GF-D8 (cell line): ENCODE measurements at places on chromosomes 2 and 18.

- DNase-seq, result no peak
These were observed 10.2 kb upstream of the TTC32 start for GRCh38 chr2:19911808-19912509.

- no peak for DNase-seq
These were observed 690.5 kb downstream of the ARHGAP15 start for GRCh38 chr2:143819764-143820163.

DNA sequence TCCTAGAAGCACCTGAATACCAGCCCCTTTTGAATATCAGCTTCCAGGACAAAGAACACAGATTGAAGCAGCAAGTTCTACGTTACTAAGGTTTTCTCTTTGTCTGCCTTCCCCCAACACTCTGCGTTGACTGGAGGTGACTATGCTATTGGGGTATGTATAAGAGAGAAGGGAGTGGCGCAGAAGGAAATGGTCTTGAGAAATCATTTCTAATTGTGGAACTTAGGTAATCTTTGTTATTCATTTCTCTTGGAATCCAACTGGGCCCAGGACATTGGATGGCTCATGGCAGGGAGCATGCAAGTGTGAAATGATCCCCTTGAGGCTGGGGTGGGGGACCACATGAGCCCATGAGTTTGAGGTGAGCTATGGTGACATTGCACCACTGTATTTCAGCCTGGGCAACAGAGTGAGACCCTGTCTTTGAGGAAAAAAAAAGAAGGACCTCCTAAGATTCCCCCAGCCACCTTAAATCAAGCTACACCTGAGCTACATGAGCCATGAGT lies 29.7 kb downstream of the XDH start:
- DNase-seq, result no peak

DNA sequence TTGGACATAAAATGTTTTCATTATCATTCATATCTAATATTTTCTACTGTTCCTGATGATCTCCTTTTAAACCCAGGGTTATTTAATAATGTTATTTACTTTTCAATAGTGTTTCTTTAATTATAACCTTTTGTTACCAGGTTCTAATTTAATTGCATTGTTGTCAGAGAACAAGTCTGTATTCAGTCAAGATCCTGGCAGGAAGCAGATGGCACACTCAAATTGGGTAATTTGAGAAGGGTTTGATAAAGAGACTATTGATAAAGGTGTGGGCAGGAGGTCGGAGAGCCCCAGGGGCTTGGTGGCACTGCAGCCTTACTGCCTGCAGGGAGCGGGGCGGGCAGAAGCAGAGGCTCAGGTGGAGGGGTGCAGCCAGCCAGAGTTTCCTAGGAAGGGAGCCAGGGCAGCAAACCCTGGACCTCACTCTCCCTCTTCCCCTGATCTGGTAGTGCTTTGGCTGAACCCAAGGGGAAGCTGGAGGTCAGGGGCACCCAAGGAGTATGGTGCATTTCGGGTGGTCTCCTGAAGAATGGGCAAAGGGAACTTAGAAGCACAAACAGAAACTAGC lies 2.3 kb upstream of the KIF1A start:
- DNase-seq, result no peak

- peak; percentile 34 for DNase-seq
These were observed 62.2 kb upstream of the PMAIP1 start for GRCh38 chr18:59837586-59837985.

DNA sequence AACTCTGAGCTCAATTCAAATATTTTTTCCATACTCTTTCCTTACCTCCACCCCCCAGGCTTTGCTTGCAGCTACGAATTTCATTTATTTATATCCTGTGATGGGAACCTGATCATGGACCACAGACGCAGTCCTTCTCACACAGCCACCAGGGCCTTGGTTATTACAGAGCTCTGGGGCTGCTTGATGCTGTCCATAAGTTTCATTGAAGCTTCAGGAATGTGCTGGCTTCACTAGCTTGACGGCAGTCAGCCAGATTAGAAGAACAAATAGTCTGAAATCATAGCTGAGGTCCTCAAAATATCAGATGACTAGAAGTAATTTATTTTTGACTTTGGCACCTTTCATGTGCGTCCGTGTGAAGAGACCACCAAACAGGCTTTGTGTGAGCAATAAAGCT lies 104.9 kb downstream of the VWA3B start:
- DNase-seq, result no peak

GRCh38 chr2:122939796-122940195 lies 1085.3 kb upstream of the CNTNAP5 start:
- DNase-seq, result no peak

DNA sequence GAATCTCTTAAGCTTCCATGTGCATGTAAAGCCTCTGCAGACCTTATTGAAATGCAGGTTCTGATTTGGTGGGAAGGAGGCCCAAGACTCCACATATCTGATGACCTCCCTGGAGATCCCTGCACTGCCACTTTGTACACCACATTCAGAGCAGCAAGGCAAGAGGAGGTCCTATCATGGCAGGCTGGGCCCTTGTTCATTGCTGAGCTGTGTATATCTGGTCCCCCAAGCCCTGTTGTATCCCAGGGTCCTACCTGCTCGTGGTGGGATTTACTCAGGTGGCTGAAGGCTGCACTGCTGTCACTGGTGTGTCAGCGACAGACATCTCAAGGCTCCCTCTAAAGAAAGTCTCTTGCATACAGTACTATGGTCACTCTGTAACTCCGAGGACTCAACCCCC lies 114.2 kb downstream of the ST6GAL2 start:
- DNase-seq, result no peak

GRCh38 chr2:158719403-158719802 lies 75.7 kb upstream of the DAPL1 start:
- DNase-seq, result no peak

DNA sequence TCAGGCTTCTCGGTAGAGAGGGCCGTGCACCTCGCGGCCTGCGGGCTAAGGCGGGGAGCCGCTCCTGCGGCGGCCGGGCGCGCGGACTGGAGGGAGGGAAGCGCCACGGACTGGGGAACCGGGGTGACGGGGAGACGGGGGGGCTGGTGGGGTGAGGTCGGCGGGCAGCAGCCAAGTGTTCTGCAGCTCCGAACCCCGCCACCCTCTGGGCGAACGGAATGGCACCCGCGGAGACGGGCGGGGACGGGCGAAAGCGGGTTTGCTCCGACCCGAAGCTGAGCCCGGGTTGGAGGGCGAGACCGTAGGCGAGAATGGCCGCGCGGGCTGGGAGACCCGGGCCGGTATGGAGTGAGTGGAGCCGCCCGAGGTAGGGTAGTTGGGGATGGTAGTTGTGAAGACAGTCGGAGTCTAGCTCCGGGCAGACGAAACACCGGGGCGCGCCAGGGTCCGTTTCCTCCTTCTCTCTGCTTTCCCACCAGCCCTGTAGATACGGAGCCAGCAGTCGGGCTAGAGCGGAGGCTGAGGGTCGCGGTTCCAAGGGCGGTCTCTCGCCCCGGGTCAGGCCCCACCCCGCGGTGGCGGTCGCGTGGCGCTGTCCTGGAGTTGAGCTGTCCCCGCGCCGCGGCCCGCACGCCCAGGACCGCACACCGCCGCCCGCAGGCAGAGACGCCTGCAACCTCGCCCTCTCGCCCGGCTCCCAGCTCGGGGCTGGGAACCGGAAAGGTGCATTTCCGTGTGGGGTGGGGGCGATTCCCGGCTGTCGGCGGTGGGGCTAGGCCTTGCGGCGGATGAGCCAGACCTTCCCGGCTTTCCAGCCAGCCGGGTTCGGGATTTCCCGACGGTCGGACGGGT lies 160.3 kb upstream of the SIX2 start:
- DNase-seq, result no peak

- DNase-seq, result no peak
These were observed 7.4 kb downstream of the LCT start for GRCh38 chr2:135829378-135830135.

GRCh38 chr2:121960251-121960650 lies 204.8 kb downstream of the TSN start:
- no peak for DNase-seq

DNA sequence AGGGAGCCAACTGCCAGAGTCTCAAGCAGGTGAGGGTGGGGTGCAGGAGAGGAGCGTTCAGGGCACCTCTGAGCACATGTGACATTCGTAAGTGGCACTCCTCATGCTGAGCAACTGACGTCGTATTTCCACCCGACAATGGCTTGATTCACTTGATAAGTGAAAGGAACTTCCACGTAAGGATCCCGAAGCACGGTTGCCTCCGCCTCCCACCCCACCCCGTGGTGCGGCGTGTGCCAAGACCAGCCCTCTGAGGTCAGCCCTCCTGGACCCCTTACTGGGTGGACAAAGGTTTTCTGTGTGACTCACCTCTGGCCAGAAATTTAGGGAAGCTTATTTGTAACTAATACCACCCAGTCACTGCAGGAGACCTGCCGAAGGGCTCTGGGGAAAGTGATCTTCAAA lies 59.9 kb downstream of the AGAP1 start:
- no peak for DNase-seq

- DNase-seq, result no peak
These were observed 7.1 kb downstream of the ZNF532 start for GRCh38 chr18:58871514-58872420.

- DNase-seq, result no peak
These were observed 487.3 kb upstream of the DCC start for GRCh38 chr18:51852681-51853080.
